ENCODE measurements at places on chromosomes 4 and X. TPM values are rescaled to one million over a fixed set of nuclear protein-coding genes. Genes with fewer than 3 reads are reported as not detected.

The TMEM31 gene
- total RNA-seq = not detected

The TSPAN6 gene
- 1.4 TPM for total RNA-seq

DNA sequence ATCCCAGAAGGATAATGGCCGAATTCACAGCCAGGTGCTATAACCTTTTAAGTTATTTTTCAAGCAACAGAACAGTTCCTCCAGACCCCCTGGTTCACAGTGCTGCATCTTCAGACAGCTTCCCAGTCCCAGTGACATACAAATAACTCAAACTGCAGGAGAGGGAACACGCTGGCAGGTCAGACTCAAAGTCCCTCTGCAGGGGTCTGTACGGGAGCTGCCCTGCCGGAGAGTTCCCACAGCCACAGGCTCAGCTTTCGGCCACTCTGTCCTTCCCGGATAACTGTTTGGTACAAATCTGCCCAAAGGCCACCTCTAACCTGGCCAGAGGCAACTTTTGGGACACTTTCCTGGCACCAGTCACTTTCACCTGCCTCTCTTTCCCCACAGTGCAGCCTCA is 230.2 kb downstream of the AFAP1 start:
- DNase-seq = no peak

- no peak for DNase-seq
Observed at GRCh38 chrX:46743046-46743445, 15.9 kb downstream of the SLC9A7 start.

DNA sequence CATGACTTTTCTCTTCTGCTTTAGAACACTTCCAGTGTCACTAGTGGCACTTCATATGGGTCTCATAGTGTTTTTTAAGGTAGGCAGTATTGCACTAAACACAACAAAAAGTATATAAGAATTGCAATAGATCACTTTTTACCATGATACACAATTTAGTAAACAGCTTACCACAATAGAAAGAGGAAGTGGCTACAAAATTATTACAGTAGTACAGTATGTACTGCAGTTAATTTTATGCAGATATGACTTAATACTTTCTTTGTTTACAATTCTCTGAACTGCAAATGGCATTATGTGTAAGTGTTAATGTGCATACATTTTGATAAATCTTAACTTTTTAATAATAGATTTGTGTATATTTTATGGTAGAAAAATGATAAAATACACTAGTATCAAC is 157.3 kb downstream of the RRAGB start:
- no peak for DNase-seq

- no peak for DNase-seq
Observed at GRCh38 chrX:139200793-139201192, 329.7 kb upstream of the F9 start.

DNA sequence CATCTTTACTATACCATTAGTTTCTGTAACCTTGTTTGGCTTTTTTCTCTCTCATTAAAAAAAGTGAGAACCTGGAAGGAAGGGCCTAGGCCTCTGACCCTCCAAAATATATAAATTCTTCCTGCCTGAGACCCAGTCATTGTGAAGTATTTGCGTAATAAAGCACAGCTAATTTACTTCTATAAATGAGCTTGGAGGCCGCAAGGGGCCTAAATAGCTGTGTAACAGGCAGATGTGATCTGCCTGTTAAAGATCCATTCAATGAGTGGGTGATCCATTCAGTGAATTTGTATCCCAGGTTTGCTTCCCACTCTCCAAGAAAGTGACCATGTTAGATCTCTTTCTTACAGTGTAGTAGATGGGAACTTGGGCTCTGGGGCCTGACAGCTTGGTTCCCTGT is 595 bp upstream of the PYURF start:
- no peak for DNase-seq

GRCh38 chr4:126180642-126181041 is 865.9 kb downstream of the FAT4 start:
- no peak for DNase-seq

DNA sequence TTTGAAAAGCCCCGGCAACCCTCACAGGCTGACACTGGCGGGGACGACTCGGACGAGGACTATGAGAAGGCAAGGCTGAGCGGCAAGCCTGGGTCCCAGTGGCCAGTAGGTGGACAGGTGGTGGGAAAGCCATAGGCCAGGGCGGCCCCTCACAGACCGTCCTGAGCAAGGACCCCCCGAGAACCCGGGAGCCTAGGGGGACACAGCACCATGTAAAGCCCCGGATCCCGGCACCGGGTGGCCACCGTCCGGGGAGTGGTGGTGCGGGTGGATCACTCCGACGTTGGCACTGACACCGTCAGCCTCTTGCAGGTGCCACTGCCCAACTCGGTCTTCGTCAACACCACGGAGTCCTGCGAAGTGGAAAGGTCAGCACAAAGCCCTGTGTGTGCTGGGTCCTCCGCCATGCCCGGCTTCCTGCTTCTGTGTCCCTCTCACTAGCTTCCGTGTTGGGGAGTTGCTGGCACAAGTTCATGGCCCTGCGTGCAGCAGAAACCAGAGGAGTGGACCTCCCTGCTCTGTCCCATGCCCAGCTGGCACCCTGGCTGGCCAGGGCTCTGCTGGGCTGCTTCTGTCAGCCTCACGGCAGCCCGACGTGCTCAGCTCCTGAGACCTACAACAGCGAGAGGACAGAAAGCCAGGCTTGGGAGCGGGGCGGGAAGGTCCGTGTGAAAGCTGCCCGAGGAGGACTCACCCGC is 11.9 kb upstream of the ADD1 start:
- DNase-seq = no peak

All from T-cell (primary cell).